ENCODE measurements at places on chromosomes 2 and 18.

- DNase-seq: no peak
Observed at GRCh38 chr2:115389024-115389423, 946.6 kb downstream of the DPP10 start.

DNA sequence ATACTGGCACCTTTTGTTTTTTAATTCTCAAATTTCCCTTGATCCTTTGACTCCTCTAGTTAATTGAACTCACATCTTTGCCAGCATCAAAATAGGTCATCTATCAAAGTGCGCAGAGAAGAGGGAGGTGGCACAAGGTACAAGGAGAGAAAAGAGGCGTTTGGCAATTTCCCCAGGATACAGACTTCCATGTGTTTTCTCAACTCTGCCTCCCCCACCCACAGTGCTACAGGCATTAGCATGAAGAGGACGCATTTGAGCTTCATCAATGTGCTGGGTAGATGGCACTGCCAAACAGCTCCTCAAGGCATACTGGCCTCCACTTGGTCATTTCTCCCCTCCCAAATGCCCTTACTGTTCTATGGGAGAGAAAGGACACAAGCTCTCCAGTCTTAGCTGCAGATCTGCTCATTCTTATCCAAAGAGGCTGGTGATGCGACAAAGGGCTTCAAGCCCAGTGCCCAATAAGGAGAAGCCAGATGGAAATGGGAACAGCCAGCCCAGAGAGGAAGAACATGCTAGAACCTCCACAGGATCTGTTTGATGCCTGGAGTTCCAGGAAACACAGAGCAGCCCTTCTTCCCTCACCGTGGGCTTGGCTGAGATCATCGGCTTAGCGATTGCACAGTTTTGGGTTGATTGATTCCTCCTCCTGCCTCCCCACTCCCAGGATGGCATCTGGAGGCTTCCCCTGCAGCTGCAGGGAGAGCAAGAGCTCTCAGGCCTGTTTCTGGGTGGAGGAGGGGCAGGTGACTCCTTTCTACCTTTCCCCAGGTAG lies 144.7 kb upstream of the SMAD2 start:
- no peak for DNase-seq

- no peak for DNase-seq
Observed at GRCh38 chr18:75545189-75545588, 117.7 kb upstream of the SMIM21 start.

DNA sequence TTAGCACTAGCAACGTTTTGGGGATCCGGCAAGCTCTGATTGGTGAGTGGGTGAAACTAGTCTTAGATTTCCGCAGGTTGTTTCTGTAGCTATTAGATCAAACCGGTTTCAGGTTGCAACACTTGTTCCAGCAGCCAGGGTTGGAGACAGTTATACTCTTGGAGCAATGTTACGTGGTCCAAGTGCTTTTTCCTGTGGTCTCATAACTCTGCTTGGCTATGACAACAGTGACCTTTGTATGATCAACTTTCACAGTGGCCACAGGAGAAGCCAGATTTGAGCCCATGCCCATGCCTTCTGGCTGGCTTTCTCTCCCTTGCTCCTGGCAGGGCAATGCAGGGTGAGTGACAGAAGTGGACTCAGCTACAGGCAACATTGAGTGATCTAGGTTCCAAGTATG lies 84.5 kb upstream of the TAF1B start:
- no peak for DNase-seq

- DNase-seq: no peak
Observed at GRCh38 chr18:5975111-5976002, 80.0 kb upstream of the TMEM200C start.

- no peak for DNase-seq
Observed at GRCh38 chr2:15974565-15975260, 34.4 kb downstream of the MYCN start.

DNA sequence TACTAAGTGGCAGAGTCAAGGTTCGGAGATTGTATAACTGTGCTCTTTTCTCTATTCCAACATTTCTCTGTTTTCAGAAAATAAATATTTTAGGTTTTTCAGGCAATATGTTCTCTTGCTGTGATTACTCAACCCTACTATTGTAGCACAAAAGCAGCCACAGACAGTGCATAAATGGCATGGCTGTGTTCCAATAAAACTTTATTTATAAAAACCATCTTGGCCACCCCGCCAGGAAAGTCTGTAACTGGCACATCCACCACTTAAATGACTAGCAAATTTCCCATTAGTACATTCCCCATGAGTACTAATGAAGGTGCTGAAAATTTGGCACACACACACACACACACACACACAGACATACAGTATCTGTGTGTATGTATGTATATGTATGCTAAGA lies 30.8 kb upstream of the PARD3B start:
- DNase-seq: no peak

Data from NCI-H446 (cell line).